Cardiac fibroblast (primary cell): ENCODE measurements at places on chromosomes 6 and 20.

GRCh38 chr6:44740566-44741120, 353.1 kb downstream of the CDC5L start:
- DNase-seq, result no peak

DNA sequence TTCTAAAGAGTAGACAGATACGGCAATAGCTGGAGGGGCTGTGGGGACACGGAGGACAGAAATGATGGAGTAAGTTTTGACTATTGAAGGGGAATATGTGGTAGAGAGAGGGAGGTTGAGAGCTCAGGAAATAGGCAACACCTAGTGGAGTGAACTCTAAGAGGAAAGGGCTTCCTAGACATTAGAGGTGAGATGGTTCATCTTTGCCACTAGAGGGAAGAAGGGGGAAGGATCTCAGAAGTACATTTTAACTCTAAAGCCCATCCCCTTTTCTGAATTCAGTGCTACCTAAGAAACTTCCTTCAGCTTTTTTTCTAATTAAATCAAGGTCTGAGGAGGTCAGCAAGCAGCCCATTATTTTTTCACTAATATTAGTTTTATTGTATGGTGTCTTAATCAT, 689.4 kb upstream of the MAP3K7 start:
- DNase-seq, result no peak

GRCh38 chr6:162627825-162628224, 99.7 kb downstream of the PRKN start:
- no peak for DNase-seq

DNA sequence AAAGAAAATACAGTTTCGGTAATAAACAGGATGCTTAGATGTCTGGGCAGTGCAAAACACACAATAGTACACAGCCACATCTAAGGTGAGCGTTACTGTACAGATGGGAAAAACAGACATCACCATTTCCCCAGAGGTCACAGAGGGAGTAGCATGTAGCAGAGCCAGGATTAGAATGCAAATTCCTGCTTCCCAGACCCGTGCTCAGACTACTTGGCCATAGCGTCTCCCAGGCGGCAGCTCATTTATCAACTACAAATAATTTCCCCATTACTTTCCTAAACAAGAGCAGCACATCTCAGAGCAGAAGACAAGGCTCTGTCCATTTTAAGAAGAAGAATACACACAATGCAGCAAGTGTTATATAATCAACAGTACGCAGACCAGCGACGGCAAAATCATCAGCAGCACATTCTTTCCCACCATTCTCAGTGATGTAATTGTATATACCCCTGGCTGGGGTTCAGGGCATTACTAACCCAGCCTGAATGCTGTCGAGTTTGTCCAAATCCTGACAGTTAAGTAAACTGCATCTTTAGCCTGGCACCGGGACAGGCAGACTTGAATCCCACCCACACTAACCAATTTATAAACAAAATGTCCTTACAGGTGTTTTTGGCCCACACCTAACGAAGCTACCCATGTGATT, 61.9 kb downstream of the CNKSR3 start:
- peak; percentile 81 for DNase-seq

GRCh38 chr20:10171864-10172751, 46.5 kb upstream of the SNAP25 start:
- DNase-seq, result peak; percentile 16

- no peak for DNase-seq
Observed at GRCh38 chr20:6732001-6732447, 35.5 kb upstream of the BMP2 start.

DNA sequence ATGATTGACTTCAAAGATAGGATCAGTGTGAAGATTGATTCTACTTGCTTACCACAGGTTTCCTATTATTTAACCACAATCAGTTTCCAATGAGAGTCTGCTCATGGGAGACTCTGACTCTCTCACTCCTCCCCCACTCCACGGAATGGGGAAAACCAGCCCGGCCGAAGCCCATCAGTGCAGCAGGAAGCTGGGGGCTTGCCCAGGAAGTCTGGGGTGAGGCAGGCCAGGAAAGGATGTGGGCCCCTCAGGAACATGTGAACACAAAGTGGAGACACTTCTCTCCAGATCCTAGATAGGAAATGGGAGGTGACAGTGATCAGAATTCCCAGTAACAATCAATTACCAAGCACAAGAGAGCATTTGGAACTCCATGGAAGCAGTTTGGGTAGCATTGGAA, 144.2 kb downstream of the TTLL2 start:
- DNase-seq, result no peak
